Activated CD4-positive, alpha-beta T cell treated with anti-CD3 and anti-CD28 coated beads, Interleukin-2, amount 50 U/mL, for 1 hour (primary cell): ENCODE measurements at places on chromosomes 3 and 15.

DNA sequence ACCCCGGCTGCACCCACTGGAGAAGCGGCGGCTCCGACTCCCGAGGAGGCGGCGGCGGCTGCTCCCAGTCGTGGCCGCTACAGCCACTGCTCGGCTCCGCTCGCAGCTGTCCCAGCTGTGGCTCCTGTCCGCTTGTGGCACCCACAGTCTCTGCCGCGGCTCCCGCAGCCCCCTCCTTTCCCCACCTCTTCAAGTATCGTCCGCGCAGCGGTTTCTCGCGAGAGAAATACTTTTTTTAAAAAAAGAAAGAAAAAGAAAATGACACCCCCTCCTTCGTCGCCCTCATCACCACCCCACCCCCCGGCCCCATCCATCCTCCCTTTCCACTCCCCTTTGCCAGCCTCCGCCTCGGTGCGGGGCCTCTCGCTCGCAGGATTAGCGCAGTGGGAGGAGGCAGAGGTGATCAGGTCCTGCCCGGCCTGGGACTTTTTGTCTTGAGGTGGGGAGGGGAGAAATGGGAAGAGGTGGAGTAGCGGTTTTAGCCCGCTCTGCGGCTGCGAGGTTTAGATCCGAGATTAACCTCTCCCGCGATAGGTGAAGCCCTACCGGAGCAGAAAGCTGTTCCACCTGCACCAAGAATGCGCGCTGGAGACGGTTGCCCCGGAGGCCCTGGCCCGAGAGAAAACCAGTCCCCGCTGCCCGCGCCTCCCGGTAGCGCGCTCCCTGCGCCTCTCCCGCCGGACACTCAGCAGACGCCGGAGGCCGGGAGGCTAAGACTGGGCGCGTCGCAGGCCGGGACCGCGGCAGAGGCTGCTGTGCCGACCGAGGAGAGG lies at the start of gene FBN1:
TSS of gene FBN1 (minus strand) at position 152 of the 773 bp plus-strand sequence. CDS start 940 bp downstream, outside the sequence.
- DNase-seq = no peak

DNA sequence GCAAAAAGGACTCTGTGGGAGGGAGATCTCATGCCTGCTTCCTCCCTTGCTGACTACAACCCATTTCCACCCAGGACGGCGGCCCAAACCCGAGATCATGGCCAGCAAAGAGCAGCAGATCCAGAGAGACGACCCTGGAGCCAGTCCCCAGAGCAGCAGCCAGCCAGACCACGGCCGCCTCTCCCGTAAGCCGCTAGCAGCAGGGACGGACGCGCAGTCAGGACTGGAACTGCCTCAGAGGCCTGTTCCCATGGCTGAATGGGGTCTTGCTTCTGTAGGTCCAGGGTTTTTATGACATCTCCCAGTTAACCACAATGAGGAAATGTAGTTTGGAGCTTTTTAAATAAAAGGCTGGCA lies 67.2 kb downstream of the BOC start:
- no peak for DNase-seq

DNA sequence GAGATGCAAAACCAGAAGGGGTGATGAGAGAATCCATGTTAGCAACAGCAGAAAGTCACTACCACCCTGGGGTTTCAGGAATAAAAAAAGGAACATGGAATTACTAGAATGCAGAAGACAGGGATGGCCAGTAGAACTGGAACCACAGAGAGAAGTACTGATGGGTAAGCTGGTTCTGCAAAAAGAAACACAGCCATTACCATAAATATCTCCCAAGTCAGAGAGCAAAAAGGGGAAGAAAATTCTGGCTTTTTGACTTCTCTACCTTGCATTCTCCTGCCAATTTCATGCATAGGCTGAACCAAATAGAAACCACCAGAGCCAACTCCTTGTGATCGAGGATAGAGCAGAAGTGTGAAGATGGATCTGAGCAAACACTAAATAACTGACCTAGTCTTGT lies 550.4 kb upstream of the NAALADL2 start:
- DNase-seq = no peak

GRCh38 chr3:102529452-102529851 lies 94.6 kb downstream of the ZPLD1 start:
- DNase-seq = no peak

DNA sequence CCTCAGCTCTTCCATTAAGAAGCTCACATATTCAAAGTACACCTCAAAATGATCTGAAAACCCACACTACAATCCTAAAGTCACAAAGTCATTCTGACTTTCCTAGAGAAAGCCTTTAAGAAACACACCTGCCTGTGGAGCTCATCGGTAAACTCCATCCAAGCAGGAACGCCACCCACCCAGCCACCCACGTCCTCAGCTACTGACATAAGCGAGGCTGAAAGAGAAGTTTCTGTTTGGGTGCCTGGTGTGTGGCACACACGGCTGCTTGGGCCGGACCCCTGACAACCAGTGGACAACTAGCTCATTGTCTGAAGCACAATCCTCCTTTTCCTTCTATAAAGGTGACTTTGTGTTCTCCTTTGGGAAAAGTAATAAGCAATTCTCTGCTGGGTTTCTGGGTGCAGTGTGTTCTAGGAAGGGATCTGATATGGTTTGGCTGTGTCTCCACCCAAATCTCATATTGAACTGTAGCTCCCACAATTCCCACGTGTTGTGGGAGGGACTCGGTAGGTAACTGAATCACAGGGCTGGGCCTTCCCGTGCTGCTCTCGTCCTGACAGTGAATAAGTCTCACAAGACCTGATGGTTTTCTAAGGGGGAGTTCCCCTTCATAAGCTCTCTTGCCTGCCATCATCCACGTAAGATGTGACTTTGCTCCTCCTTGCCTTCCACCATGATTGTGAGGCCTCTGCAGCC lies 26.1 kb downstream of the FAM174B start:
- no peak for DNase-seq
